ENCODE measurements at places on chromosomes 6 and 20.

DNA sequence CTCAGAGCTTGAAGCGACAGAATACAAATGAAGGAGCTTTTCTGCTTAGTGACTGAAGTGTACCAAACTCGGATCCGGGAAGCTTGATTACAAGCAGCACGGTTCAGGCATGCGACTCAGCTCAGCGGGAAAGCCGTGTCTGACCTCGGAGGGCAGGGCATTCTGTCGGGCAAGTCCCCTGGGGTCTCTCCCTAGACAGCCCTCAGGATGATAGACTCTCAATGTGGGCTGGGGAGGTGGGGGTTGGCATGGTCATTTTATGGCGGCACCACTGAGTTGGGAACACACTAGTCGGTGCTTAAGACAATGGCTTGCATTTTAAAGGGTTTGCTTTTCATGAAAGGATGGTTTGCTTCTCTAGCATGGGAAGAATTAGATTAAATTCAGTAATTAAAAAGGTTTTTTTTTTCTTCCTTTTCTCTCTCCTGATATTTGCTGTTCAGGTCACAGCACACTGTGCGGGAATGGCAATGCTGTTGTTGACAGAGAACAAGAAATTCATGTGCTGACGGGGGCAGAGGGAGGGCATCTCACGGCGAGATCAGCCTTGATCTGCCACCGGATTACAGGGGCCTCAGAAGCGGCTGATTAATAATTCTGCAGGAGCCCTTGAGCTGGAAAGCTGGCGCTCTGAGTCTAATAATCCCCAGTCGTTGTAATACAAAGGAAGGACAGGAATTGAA lies 80.7 kb upstream of the TRAF3IP2 start:
- DNase-seq: no peak

- DNase-seq: peak; percentile 41
Observed at GRCh38 chr6:150006961-150007464, 18.3 kb downstream of the RAET1L start.

DNA sequence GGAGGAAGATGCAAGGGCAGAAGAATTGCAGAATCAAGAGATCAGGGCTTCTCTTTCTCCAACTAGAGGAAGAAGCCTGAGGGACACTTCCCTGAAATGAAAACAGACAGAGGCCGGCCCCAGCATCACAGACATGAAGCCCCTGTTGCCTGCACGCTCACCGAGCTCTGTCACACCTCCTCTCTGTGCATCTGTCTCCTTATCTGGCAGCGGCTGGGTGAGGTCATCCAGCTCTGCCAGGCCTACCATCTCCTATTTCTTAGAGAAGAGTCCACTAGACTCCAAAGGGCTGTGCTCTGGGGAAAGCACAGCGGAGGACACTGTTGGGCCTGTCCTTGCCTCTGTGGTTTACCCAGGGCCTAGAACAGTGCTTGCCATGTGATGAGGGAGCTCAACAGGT lies 71.9 kb upstream of the MLN start:
- DNase-seq: no peak

- DNase-seq: no peak
Observed at GRCh38 chr20:57476084-57476526, 48.8 kb downstream of the CTCFL start.

DNA sequence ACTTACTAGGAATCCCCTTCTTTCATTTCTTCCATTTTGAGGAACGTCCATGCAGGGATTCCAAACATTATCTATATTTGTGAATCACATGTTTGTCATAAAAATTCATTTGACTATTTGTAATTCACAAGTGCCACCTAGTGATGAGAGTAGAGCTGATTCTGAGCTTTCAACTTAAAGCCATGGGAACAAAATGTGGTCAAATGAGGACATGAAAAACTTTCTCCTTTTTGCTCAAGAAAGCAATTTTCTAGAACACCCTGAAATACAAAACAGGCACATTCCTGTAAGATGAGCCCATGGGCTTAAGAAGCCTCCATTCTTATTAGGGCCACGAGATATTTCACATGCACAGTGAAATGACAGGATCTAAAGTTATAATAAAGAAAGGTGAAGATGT lies 12.3 kb downstream of the MAP3K7 start:
- no peak for DNase-seq

- DNase-seq: no peak
Observed at GRCh38 chr6:33846226-33846625, 42.4 kb upstream of the MLN start.

DNA sequence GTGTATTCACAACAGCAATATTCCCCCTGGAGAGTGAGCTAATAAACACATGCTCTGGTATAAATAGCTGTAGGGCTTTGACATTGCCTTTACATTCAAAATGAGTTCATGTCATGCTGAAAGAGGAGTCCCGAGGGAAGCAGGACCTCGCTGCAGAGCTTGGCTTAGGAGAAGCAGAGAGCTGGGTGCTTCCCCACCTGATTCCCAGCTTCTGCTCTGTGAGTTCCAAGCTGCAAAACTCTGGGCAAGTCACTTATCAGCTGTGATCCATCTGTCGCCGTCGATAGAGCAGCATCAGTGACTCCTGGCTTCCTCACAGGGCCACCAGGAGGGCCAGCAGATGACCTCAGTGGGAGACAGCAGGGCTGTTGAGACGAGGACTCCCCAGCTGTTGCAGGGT lies 241.8 kb downstream of the ANKRD60 start:
- DNase-seq: no peak

GRCh38 chr6:72824833-72825232 lies 203.0 kb downstream of the KCNQ5 start:
- no peak for DNase-seq

DNA sequence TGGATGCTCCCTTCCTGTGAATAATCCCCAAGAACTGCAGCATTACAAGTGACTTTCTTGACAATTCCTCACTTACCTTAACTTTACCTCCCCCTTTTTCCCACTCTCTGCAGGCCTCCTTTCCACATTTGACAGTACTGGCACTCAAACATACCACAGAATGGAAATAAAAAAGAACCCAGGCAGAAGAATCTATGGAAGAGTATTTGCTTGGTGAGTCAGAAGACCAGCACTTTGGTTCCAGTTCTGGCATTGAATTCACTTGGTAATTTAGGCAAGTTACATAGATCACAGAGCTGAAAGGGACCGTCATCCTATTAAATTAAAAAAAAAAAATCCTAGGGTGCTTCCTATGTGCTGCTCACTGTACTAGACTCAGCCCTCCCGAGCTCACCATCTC lies 55.0 kb downstream of the BTBD9 start:
- DNase-seq: no peak

DNA sequence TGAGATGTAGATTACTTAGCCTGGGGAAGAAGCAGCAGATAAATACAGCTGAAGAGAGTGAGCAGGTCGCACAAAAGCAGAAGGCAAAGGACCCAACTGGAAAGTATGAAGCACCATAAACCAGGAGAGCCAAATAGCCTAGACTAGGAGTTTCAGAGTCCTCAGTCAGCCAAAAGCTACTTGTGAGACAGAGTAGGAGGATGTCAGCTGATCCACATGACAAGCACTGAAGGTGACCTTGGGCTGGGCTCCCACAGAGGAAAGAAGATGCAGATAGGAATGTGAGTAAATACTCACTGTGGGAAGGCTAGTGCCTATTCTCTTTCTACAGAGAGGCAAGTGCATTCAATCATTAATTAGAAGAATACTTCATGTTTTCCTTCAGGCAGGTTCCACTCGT lies 274.0 kb upstream of the POU3F2 start:
- DNase-seq: no peak

GRCh38 chr6:40477246-40478126 lies 109.7 kb downstream of the LRFN2 start:
- peak; percentile 16 for DNase-seq

- no peak for DNase-seq
Observed at GRCh38 chr20:10609770-10610169, 64.0 kb downstream of the JAG1 start.

GRCh38 chr6:70111737-70112136 lies 191.1 kb downstream of the COL9A1 start:
- DNase-seq: no peak

- DNase-seq: no peak
Observed at GRCh38 chr6:39268171-39268570, 38.9 kb upstream of the KCNK5 start.

DNA sequence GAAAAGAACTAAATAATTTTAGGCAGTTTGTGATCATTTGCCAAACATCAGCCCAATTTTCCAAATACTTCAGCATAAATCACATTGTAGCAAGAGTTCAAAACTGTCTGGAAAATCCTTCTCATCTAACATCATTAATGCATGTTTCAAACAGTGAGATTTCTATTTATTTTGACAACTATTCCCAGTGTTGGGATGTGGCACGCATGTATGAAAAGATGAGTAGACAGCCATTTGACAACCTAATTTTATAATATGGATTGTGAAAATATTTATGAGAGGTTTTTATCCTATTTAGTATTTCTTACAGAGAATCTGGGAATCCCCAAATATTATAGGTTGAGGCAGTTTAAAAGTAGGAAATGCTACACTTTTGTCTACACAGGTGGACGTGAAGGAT lies 357.6 kb upstream of the ARID1B start:
- no peak for DNase-seq

GRCh38 chr6:11460001-11460668 lies 77.4 kb upstream of the TMEM170B start:
- no peak for DNase-seq

GRCh38 chr6:82396964-82397751 lies 33.5 kb downstream of the TPBG start:
- no peak for DNase-seq

GRCh38 chr6:88513471-88513870 lies 347.3 kb upstream of the CNR1 start:
- no peak for DNase-seq

GRCh38 chr20:44601236-44601671 lies 18.9 kb downstream of the PKIG start:
- no peak for DNase-seq

- no peak for DNase-seq
Observed at GRCh38 chr6:155452576-155452975, 3.1 kb downstream of the NOX3 start.

DNA sequence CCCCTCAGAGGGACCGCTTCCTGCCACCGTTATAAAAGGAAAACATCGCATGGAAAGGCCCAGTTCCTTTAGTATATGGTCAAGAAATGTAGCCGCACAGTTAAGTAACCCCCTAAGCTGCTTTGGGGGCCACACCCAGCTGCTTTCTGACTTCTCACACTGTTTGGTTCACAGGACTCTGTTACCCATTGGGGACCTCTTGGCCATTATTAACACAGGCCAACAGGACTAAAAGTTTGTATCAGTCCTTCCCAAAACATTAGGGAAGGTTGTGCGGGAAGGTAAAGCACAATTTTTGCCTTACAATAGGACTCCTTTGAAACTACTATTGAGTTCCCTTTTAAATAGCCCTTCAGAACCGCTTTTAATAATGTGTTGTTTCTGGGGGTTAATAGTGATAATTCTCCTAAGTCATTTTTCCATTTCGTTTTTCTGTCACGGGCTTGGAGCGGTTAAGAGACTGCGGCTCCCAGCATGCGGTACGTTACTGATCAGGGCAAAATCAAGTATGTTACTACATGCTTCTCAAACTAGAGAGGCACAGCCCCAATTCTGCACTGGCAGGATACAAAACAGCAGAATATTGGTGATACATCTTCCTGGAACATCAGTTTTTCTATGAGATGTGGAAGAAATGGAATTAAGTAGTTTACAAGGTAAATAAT lies 668 bp upstream of the RPP40 start:
- DNase-seq: no peak

DNA sequence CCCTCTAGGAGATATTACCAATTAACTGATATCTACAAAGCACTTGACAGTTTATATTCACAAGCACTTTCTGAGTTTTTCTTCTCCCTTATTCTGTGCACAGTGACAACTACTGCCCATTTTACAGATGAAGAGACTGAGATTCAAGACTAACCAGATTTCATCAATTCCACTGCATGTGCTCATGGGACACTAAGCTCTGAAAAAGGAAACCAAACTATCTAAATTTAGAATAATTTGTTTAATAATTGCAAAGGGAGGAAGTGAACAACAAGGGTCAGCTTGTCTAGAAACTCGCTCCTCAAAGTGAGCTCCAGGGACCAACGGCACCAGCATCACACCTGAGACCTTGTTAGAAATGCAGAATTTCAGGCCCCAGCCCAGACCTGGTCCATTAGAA lies 50.8 kb upstream of the MYLIP start:
- DNase-seq: no peak

- DNase-seq: no peak
Observed at GRCh38 chr6:18492972-18493371, 105.8 kb downstream of the RNF144B start.

GRCh38 chr20:50169329-50169823 lies 15.9 kb upstream of the PEDS1 start:
- DNase-seq: peak; percentile 83

DNA sequence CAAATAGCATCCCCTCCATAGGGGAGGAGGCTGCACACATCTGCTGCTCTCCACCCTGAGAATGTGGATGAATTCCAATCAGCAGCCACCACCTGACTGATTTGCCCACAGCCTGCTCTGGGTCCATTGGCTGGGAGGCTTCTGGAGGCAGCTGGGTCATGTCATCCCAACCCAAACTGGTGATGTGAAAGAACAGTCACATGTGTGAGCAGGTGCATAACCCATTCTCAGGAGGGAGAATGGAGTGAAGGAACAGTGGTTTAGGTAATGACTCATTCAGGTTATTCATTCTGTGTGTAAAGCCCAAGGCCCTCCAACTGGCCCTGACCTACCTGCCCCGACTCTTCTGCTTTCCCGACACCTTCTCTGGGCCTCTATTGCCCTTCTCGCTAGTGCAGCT lies 90.9 kb upstream of the GCM1 start:
- no peak for DNase-seq

DNA sequence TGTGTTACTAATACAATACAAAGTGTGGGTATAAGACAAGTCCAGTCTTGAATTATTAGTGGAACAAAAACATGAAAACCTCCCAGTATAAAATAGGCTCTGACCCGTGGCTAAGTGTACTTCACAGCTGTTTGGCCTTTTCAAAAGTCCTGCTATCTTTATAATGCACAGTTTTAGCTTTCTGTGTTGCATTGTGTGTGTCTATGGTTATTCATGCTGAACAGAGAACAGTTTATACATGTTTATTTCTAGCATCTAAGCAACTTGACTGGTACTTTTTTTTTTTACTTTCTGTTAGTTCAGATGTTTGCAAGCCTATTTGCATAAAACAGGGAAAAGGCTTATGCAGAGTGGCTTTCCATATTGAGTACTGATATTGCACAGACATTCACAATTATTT lies 119.2 kb upstream of the CCN2 start:
- DNase-seq: no peak

DNA sequence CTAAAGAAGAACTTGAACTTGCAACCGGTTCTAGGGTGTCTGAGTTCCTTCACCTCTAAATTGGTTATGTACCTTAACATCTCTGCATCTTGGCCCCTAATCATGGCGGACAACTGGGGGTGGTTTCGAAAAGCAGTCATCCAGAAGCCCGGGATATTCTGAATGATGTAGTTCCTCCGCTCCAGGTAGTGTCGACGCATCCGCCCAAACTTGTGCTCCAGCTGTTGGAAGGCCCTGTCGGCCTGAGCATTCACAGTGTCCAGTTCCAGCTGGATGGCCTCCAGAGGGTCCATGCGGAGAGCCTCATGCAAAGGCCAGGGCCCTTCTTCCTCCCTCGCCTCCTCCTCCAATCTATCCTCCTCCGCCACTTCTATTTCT lies 887 bp downstream of the TSPYL1 start:
- peak; percentile 9 for DNase-seq
